ENCODE measurements at places on chromosomes 13 and 19.

DNA sequence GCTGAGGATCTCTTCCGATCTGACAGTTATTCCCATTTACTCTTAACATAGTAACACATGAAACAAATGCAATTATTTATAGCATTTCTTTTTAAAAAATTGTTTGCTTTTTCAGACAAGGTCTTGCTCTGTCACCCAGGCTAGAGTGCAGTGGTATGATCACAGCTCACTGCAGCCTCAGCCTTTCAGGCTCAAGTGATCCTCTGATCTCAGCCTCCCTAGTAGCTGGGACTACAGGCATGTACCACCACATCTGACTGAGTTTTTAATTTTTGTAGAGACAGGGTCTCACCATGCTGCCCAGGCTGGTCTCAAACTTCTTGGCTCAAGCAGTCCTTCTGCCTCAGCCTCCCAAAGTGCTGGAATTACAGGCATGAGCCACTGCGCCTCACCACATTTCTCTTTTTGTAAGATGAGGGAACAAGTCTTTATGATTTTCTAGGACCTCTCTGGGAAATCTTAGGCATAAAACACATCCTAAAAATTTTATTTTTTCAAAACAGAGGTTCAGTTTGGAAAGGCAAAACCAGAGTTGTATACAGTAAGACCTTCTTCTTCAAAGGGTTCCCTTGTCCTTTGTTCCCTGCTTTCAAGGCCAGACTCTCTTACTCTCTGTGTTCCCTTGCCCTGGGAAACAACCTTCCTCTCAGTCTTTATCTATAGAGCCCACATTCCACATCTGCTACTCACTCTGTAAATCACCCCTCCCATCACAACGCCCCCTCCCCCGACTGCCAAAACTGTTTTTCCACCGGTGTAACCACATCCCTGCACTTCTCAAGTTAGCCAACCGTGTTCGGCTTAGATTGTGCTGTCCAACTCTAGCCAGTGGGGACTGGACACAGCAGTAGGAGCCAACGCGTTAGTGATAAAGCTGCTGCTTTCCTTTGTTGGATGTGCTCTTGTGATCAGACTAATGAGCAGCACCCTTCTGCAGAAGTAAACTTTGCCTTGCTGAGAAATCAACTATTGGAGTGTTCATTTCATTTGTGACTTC, 56.2 kb downstream of the DHRS12 start:
- DNase-seq: no peak

DNA sequence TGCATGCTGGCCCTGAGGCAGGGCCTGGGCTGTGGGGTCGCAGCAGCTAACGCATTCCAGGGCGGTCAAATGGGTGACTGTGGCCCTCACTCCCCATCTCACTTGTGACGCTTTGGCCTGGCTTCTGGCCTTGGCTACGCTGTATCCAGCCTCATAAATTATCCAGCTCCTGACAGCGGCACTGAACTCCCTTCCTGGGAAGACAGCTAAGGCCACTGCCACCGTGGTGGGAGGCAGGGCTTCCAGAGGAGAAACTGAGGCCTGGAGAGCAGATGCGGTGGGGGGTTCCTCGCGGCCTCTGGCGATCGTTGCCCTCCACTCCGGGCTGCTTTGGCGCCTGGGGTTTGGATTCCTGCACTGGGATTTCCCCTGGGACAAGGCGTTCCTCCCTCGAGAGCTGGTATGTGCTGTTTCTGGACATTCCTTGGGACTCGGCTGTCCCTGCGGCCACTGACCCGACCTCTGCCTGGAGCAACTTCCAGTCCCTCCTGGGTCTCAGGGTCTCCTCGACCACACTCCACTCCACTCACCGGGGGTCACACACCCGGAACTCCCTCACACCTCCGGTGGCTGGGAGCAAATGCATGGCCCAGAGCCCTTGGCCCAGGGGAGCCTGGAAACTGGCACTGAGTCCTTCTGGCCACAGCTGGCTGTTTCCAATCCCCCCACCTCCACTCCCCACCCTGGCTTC, 3.4 kb downstream of the TBXA2R start:
- DNase-seq: no peak

DNA sequence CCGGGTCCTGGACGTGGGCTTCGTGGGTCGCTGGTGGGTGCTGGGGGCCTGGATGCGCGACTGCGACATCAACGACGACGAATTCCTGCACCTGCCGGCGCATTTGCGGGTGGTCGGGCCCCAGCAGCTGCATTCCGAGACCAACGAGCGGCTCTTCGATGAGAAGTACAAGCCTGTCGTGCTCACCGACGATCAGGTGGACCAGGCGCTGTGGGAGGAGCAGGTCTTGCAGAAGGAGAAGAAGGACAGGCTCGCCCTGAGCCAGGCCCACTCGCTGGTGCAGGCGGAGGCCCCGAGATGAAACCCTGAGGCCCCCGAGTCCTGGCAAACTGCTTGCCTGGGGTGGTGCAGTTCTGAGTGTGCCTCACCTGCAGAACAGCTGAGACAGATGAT, 787 bp downstream of the TIMM29 start:
- DNase-seq: no peak

DNA sequence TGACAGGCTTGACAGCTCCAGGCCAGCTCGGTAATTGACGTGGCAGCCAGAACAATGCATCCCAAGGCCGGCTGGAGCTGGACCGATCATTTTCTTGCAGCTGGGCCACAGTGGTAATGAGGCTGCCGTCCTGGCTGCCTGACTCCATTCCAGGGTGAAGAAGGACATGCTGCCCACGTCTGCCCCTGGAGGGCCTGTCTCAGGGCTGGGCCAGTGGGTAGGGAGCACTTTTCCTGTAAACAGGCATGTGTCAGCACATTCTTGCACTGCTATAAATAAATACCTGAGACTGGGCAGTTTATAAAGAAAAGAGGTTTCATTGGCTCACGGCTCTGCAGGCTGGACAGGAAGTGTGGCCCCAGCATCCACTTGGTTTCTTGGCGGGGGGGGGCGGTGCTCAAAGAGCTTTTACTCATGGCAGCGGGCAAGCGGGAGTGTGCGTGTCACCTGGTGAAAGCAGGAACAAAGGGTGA, 38.1 kb upstream of the KCTD15 start:
- no peak for DNase-seq

DNA sequence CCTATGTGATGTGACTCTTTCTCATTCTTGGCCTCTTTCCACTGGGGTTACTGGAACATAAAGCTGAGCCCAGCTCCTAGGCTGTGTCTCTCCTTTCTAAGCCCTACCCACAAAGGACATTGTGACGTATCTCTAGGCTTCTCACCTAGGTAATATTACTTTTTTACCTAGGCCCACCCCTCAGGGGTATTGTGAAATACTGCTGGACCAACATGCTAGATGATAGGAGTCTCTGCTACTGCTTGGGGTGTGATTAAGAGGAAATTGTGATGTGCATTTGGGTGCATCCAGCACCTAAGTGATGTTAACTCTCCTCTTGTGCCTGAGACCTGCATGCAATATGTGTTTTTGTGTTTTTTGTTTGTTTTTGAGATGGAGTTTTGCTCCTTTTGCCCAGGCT, 22.8 kb upstream of the ZNF254 start:
- no peak for DNase-seq

DNA sequence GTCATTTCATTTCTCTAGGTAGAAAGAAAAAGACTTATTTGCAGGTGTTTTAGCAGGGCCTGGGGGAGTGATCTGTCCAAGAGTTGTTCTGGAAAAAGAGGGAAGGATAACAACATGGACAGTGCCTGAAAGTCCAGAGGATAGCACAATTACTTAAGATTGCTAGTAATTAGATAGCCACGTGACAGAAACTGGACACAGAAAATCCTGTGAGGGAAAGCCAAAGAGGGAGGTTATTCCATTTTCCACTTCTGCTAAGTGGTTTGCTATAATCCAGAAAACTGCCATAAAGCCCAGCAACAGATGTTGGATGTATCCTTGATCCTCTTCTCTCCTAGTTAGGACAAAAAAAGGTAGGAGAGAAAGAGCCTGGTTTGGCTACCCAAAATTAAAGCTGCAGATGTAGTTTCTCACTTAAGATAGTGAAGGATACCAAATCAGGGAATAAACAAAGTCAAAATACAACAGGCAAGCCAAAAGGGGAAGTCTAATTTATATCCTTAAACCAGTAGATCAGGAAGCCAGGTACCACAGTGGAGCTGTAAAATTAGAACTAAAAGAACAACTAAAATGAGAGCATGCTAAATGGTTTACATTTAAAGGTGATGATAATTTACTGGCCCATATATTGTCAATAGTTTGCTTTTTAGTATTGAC, 140.2 kb downstream of the VWA8 start:
- DNase-seq: no peak

- DNase-seq: peak; percentile 34
Observed at GRCh38 chr19:43784241-43784980, 3.6 kb upstream of the KCNN4 start.

DNA sequence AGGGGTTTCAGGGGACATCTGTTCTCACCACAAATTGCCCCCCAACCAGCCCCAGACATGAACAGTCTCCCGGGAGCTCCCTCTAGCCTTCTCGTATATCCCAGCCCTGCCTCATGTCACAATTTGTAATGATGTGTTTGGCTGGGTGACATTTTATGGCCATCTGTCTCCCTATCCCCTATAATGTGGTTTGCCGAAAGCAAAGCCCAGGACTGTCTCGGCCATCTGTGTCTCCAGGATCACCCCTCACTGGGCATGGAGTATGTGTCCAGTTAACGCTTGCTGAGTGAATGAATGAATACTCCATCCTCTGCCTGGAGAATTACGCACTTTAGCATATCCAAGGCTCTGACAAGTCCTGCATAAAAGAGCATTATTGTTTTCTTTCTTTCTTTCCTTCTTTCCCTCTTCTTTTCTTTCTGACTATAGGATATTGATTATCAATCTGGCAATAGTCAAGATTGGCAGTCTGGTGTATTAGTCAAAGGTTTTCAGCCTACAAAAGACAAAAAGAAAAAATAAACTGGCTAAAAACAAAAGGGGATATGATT, 15.1 kb downstream of the HPN start:
- no peak for DNase-seq

GRCh38 chr13:50244355-50244712, 229.1 kb downstream of the KCNRG start:
- no peak for DNase-seq

DNA sequence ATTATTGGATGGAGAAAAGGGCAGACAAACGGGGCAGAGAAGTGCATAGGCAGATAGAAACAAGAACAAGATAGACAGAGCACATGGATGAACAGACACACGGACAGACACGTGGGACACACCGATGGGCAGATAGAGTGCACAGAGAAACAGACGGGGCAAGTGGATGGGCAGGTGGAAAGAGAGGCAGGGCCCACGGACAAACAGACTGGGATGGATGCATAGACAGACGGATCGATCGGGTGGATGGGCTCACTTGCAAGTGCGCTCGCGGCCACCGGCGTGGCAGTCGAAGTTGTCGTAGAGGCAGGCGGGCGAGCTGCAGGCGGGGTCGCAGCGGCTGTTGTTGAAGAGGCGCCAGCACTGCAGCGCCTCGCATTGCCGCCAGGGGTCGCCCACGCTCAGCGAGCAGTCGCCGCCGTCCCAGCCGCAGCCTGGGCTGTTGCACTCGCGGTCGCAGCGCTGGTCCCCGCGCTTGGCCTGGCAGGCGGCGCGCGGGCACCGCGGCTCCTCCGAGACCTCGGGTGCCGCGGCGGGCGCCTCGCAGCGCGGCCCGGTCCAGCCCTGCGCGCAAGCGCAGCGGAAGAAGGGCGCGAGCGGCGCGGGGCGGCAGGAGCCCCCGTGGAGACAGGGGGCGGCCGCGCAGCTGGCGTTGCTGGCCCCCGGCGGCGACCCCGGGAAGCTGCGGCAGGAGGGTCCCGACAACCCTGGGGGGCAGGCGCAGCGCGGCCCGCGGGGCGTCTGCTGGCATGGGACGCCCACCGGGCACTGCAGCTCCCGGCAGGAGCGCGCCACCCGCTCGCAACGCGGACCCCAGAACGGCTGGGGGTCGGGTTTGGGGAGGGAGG, 23.3 kb downstream of the NOTCH3 start:
- peak; percentile 65 for DNase-seq

DNA sequence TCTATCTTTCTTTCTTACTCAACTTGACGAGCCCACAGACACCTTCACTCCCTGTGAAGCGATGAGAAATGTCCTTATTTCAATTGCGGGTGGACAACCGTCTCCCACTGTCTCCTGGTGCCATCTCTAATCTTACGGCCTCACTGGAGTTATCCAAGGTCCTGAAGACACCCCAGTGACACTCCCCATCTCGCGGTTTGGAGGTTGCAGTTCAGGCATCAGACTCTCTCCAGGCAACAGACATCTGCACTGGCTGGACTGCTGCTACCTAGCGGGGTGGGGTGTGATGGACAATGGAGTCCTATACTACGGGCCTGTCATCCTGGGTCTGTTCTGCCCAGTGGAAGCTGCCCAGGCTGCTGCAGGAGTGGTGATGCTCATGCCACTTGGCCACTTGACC, 18.3 kb upstream of the IRS2 start:
- no peak for DNase-seq

GRCh38 chr19:30390356-30390988, 18.3 kb downstream of the ZNF536 start:
- DNase-seq: no peak

GRCh38 chr13:44155422-44156293, 218.0 kb upstream of the SERP2 start:
- DNase-seq: no peak

- DNase-seq: peak; percentile 64
Observed at GRCh38 chr19:1243768-1244692, 2.5 kb downstream of the ATP5F1D start.

DNA sequence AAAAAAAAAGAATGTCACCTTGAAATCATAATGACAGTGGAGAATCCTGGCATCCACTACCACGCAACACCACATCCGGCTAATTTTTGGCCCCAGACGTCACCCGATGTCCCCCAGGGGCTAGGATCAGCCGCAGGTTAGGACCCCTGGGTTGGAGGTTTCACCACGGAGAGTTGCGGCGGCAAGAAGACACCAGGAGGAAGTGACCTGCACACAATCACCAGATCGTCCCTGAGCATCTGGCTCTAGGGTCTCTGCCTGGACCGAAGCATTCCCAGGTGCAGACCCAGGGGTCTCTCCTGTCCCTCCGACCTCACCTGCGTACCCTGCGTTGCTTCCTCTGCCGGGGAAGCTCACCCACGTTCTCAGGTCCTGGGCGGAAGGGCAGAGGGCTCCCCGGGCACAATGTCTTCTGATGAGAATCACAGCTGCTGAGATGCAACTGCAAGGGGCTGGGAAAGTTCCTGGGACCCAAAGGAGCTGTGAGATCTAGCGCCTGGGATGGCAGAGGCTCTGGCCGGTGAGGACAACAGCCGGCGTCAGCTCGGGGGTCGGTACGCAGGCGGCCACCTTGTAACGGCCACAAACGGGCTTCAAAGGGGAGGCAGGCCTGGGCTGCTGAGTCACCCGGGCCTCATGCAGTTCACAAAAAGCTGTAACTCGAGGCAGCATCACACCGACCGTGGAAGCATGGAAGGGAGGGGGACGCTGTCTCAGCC, 111.2 kb downstream of the GADD45B start:
- DNase-seq: no peak

- DNase-seq: peak; percentile 15
Observed at GRCh38 chr13:48233046-48233888, at the start of gene ITM2B. Gene ITM2B, plus strand, starts transcription at chr13:48233206. Its CDS starts 155 bp downstream, at chr13:48233361.

Measured in SW 1271 (cell line).